RPMI7951 (cell line): ENCODE measurements at places on chromosomes 2 and 18.

DNA sequence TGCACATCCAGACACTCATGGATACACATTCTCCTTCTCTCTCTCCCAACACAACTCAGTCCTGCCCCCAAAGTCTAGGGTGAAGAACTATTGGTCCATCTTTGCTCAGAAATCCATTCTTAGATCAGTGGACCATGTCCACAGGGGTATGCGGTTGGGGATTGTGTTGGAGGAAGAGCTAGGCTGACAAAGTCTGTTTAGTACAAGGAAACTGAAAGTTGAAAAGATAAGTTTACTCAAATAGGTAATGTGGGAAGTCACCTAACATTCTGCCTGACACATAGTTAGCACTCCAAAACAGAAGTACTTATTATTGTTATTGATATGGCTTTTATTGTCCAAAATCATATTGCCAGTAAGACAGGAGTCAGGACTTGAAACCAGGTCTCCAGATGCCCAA lies 55.9 kb downstream of the ALK start:
- DNase-seq: no peak

DNA sequence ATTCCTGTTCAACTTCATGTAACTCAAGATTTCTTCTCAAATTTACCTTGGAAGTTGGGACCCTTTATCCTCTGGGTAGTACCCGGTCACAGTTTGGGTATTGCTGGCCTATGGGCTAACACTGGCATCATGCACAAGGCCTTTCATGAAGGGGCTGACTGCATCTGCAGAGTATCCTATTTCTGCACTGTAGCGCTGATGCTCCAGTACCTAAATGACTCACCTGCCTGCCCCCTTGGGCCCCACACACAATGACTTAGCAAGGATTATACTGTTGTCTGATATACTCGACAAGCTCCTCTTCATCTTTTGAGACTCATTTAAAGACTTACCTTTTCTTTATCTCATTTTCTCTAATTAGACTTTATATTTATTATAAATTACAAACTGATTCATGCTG lies 39.9 kb downstream of the DNAH6 start:
- no peak for DNase-seq

DNA sequence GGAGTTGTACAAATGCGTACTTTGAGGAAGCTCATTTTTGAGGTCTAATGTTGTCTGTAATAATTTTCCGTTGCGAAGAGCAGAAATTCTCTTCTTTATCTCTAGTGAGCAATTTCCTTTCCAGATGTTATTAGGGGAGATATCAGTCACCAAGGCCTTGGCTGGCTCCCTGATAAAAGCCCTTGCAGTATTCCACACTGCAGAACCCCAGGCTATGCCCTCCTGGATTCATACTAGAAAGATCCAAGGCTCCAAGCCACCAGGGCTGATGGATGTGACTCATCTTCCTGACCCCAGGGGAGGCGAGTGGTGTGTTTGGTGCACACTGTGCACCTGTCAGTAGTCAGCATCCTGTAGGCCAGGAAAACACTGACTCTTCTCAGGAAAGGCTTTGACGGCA lies 34.7 kb downstream of the INO80C start:
- DNase-seq: peak; percentile 81

- DNase-seq: no peak
Measured at GRCh38 chr2:100437751-100438150, 20.3 kb upstream of the CHST10 start.

GRCh38 chr2:70247364-70248180 lies 856 bp downstream of the TIA1 start:
- DNase-seq: peak; percentile 25

DNA sequence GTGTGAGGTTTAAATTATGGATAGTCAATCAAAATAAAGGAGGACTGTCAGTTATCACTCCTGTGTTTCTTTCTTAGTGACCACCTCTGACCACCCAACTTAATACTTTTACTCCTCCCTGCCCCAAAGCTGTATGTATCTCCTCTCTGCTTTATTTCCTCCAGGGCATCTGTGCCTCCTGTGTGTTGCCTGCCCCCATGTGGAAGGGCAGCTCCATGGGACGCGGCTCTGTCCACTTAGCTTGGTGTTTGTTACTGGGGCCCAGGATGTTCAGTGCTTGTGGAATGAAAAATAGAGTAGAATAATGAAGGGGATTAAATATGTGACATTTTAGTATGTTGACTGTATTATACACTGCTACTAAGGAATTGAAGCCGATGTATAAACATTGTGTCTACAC lies 9.8 kb downstream of the ACP1 start:
- DNase-seq: no peak

DNA sequence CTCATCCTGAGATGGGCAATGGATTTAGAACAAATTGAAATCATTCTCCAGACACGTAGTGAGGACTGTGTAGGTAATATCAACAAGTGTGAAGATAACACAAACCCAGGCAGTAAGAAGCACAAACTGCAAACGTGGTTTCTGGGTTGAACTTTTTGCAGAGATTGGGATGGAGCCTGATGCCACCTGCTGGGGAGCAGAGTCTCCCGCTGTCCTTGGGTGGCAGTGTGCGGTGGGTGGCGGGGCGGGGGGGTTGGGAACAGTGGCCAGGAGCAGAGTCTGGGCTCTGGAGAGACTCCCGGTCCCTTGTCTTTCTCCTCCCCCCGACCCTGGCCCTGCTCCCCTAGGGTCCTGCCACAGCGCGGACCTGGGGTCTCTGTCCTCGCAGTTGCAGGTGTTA lies 19.5 kb downstream of the TRAF3IP1 start:
- no peak for DNase-seq

GRCh38 chr2:106159866-106160785 lies 34.0 kb downstream of the UXS1 start:
- no peak for DNase-seq
